ENCODE measurements at places on chromosomes 3 and 15. TPM values are rescaled to one million over a fixed set of nuclear protein-coding genes. Genes with fewer than 3 reads are reported as not detected.

Gene SECISBP2L
- 36.8 TPM for total RNA-seq

Gene IL5RA
- 0.28 TPM for total RNA-seq

Gene PIERCE2
- 0.81 TPM for total RNA-seq

Gene BMF
- total RNA-seq: 8.4 TPM

Gene GRM2
- total RNA-seq: 0.27 TPM

Gene LRRC31
- total RNA-seq: not detected

Gene SAMMSON
- not detected for total RNA-seq

- DNase-seq: no peak
- H3K4me1 ChIP-seq: no peaks in the 10 kb centered on the region
- no peaks in the 10 kb centered on the region for H3K27me3 ChIP-seq
- no peak overlapping the region for H3K4me3 ChIP-seq
Measured at GRCh38 chr3:148178503-148178902, 519.2 kb upstream of the AGTR1 start.

GRCh38 chr3:156474560-156475389 is 80.1 kb downstream of the SSR3 start:
- H3K4me1 ChIP-seq: peaks cover 2% of the 10 kb centered on the region
- H3K4me3 ChIP-seq: no peak overlapping the region
- H3K36me3 ChIP-seq: no peaks in the 10 kb centered on the region
- H3K27ac ChIP-seq: no peak overlapping the region
- peak; percentile 29 for DNase-seq
- H3K27me3 ChIP-seq: peaks cover 9% of the 10 kb centered on the region

DNA sequence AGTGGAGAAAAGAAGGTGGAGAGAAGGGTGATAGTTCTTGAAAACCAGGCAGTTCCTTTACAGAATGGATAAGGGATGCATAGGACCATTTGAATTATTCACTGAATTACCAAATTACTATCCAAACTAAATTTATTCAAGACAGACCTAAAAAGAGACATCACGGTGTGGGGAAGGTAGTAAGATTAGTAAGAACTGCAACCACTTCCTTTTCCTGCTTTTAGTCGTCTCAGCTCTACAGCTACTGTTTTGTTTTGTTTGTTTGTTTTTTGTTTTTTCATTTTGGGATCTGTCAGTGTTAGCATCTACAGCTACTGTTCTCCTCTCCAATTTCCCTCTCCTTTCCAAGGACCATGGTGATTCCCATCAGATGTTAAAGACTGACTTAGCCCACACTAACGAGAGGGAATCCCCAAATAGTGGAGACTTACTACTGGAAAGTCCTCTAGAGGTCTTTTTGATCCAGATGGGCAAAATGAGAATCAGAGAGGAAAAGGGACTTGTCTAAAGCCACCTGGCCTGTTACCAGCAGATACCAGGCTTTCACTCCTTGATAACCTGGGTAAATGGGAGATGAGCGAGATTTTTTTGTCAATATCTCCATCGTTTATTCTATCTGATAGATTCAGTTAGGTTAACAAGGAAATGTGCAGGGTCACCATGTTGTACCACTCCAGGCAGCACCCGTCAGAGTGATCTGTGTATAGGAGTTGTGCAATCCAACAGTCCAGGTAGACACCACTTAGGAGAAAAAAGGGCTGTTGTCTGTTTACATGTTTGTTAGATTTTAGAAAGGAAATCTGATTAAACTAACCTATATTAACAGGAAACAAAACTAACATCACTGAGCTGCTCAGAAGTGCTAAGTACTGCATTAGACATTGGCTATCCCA is 6.0 kb downstream of the HCLS1 start:
- H3K4me3 ChIP-seq: peak overlapping the region; percentile 13
- no peaks in the 10 kb centered on the region for H3K27me3 ChIP-seq
- H3K4me1 ChIP-seq: peaks cover 80% of the 10 kb centered on the region
- peaks cover 70% of the 10 kb centered on the region for H3K36me3 ChIP-seq
- DNase-seq: no peak

DNA sequence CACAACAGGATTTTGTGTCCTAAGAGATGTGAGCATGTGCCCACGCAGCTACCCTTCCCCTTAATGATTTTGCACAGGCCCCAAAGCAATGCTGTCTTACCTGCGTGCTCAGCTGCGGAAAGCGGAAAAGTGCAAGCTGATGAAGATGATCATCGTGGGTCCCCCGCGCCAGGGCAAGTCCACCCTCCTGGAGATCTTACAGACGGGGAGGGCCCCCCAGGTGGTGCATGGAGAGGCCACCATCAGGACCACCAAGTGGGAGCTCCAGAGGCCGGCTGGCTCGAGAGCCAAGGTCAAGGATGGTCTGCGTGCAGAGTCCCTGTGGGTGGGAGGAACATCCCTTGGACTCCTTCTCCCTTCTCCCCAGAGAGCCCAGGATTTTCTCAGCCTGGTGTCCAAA is 103.1 kb downstream of the LRRK1 start:
- no peak for DNase-seq
- H3K27me3 ChIP-seq: peaks cover 2% of the 10 kb centered on the region
- H3K36me3 ChIP-seq: no peaks in the 10 kb centered on the region
- no peak overlapping the region for H3K4me3 ChIP-seq

GRCh38 chr3:149023951-149024350 is 32.6 kb downstream of the GYG1 start:
- no peak overlapping the region for H3K4me3 ChIP-seq
- H3K27me3 ChIP-seq: no peaks in the 10 kb centered on the region
- H3K4me1 ChIP-seq: peaks cover 26% of the 10 kb centered on the region
- no peak for DNase-seq

- H3K4me3 ChIP-seq: no peak overlapping the region
- peak; percentile 80 for DNase-seq
- H3K27me3 ChIP-seq: no peaks in the 10 kb centered on the region
- no peaks in the 10 kb centered on the region for H3K36me3 ChIP-seq
Measured at GRCh38 chr15:90300988-90301706, 35.7 kb downstream of the NGRN start.

DNA sequence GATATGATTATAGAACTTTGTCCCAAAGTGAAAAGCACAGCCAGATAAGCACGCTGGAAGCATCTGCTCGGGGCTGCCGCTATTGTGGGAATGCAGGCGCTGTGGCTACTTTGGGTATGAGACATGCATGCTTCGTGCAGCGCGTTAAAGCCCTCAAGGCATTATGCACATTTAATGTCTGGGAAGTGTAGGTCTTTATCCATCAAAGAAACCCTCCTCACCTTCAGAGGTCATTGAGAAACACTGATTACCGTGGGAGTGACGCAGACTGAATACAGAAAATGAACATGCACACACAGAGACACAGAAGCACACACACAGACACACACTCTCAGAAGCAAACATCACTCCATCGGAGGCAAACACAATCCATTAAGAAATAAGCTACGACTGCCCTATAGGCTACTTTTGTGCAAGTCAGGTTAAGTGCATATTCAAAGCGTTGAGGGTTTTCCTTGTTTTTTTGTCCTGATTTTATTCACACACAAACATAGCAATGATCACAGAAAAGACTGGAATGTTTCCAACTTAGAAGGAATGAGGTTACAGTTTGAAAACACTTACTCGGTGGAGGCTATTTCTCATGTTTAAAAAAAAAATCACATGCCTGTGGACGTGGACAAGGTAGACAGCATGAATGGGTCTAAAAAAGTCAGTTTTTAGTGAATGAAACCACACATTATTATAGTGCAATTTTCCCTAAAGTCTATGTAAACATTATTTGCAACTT is 68.5 kb downstream of the PLCH1 start:
- no peaks in the 10 kb centered on the region for H3K4me1 ChIP-seq
- DNase-seq: no peak
- H3K36me3 ChIP-seq: no peaks in the 10 kb centered on the region
- no peak overlapping the region for H3K4me3 ChIP-seq
- no peak overlapping the region for H3K27ac ChIP-seq

All from activated CD4-positive, alpha-beta T cell treated with anti-CD3 and anti-CD28 coated beads for 36 hours (primary cell).